ENCODE measurements at places on chromosomes 12 and 14. TPM values are rescaled to one million over a fixed set of nuclear protein-coding genes. Genes with fewer than 3 reads are reported as not detected.
A peak's percentile ranks its signal among the peaks of the same experiment; 100 is the strongest.

The B4GALNT3 gene
- total RNA-seq = 7.3 TPM

The ENDOU gene
- total RNA-seq = 0.34 TPM

The GLIPR1 gene
- total RNA-seq = 1.1 TPM

The SYNDIG1L gene
- not detected for total RNA-seq

The RFLNA gene
- 4.7 TPM for total RNA-seq

The LUM gene
- not detected for total RNA-seq

The DCAF4 gene
- 17.1 TPM for total RNA-seq

The CRY1 gene
- 12.0 TPM for total RNA-seq

The STAT6 gene
- 94.4 TPM for total RNA-seq

DNA sequence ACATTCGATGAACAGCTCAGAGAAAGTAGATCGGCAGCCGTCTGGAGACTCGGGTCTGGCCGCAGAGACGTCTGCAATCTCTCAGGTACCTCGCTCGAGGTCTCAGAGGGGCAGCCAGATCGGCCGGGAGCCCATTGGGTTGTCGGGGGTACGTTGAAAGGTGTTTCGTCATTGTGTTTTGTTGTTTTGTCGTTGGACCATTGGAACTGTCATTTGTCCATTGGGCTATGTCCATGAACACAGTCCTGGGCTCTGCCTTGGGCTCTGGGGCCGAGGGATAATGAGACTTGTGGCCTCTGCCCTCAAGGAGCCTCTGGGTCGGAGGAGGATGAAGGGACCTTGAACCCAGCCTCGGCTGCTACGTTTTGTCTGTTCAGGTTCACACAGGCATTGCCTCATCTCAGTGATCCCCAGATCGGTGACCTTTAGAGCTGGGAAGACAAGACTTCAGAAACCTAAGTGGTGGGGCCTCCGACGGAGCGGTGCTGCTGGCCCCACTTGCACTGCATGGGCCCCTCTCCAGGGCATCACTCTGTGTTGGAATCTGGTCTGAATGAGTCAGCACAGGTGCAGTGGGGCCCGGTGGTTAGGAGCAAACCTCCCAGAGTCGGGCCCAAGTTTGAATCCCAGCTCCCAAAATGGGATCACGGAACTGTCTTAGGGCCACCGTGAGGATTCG lies 23.6 kb upstream of the MLXIP start:
- DNase-seq = no peak

DNA sequence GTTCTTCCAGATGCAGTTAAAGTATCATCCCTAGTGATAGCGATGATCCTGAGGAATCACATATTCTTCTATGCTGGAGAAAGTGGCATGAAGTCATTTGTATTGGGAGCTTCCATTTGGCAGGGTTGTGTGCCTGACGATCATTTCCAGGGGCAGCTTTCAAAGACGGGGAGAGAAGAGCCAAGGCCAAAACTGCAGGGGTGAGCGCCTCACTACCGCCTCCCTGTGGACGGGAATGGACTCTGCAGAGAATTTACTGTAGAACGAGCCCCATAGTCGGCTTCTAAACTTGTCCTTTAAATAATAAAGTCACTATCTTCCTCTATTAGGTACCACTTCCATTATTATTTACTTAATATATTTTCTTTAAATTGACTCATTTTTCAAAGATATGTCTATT lies 555.9 kb upstream of the TMEM132C start:
- DNase-seq = no peak

GRCh38 chr12:75848961-75849360 lies 182.6 kb downstream of the PHLDA1 start:
- DNase-seq = no peak

- no peak for DNase-seq
These were observed 349.7 kb downstream of the NRXN3 start for GRCh38 chr14:78519863-78520262.

- DNase-seq = no peak
These were observed 39.4 kb downstream of the ZFHX2 start for GRCh38 chr14:23512156-23512555.

GRCh38 chr12:39627914-39628313 lies 8.3 kb upstream of the ABCD2 start:
- no peak for DNase-seq

DNA sequence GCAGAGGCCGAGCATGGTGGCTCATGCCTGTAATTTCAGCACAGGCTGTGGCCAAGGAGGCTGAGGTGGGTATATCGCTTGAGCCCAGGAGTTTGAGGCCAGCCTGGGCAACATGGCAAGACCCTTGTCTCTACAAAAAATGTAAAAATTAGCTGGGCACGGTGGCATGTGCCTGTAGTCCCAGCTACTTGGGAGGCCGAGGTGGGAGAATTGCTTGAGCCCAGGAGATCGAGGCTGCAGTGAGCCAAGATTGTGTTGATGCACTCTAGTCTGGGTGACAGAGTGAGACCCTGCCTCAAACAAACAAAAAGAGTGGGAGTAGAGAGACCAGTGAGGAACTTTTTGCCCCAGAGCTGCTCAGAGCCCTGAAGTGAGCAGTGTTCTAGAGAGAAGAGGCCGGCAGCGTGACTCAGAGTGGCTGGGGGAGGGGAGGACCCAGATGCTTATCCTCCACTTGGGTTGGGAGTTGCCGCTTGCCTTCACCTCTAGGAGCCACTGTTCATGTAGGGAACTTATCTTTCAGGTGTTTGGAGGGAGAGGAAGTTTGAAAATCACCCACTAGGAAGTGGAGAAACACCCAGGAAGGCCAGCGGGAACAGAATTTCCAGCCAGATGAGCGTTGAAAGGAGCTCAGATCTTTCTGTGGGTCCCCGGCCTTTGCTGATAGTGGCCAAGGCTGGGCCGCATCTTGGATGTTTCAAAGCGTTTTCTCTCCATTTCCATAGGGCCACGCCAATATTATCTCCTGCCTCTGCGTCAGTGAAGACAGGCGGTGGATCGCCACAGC lies 15.3 kb downstream of the CFAP251 start:
- peak; percentile 52 for DNase-seq

GRCh38 chr12:50232771-50233209 lies 50.5 kb downstream of the LIMA1 start:
- no peak for DNase-seq

GRCh38 chr14:36807727-36808126 lies 146.1 kb downstream of the PAX9 start:
- no peak for DNase-seq

GRCh38 chr14:77024171-77024691 lies 4.3 kb downstream of the IRF2BPL start:
- DNase-seq = no peak

DNA sequence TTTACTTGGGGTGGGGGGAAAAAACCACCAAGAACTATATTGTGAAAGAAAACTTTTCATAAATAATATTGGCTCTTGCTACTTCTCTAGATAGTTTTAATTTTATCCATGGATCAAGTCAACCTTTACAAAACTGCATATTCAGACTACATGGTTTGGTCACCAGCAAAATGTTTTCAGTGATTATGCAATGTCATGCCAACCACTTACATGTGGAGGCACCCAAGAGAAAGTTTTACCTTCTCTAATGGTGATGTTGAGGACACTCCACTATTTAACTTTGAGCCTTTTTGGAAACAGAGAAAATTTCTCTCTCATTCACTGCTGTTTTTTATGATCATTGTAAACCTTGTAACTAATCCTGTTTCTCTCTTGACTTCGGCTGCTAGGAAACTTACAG lies 21.6 kb downstream of the PLCZ1 start:
- no peak for DNase-seq

DNA sequence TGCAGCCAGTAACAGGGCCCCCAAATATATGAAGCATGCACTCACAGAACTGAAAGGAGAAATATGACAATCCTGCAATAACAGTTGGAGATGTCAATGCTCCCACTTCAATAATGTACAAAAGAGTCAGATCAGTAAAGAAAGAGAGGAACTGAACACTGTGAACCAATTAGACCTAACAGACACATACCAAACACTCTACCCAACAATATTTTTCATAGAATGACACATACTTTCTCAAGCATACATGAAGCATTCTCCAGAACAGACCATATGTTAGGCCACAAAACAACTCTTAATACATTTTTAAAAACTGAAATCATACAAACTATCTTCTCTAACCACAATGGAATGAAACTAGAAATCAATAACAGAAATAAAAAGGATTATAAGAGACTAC lies 80.2 kb downstream of the ELK3 start:
- DNase-seq = no peak

DNA sequence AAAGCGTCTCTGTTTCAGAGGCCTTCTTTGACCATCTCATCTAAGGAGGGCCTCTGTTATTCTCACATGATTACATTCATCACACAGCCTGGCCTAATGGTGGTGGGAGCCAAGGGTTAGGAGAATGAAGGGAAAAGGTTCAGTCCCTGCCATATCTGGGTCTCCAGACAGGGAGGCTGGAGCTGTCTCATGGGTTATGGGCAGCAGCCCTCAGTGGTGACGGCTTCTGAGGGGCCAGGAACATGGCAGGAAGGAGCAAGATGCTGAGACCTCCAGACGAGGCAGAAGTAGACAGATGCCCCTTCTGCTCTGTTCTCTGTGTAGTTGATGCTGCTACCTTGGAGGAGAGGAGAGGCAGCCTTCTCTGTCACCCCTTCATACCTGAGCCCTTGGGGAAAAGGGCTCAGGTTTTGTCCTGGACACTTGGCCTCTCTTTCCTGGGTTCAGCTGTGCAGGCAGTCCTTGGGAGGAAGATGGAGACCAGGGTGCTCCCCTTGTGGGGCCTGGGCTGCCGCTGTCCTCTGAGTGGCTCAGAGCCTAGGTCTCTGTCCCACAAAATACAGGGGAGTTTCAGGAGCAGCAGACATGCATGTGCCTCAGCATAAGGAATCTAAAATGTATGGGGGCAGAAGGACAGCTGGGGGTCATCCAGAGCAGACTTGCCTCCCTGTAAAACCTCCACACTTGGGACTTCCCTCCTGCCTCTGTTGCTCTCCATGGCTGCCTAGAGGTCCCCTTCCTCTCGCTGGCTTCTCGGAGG lies 3.6 kb downstream of the IFI27L2 start:
- DNase-seq = no peak

DNA sequence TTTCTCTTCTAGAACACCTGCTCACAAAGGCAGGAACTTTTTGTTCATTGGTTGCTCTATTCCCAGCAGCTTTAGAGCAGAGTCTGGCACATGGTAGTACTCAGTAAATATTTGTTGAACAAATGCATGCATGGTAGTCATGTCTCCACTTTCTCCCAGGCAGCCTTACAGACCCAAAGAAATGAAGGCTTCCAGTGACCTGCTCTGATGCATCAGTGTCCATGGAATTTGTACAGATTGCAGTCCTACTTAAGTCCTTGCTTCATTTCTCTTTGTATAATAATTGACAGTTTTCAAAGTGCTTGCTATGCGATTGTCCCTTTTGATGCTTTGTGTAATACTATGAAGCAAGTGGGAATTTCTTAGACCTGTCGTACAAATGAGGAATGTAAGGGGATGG lies 119.6 kb downstream of the DERA start:
- no peak for DNase-seq

GRCh38 chr12:75635606-75636444 lies 124.4 kb upstream of the KRR1 start:
- peak; percentile 32 for DNase-seq

DNA sequence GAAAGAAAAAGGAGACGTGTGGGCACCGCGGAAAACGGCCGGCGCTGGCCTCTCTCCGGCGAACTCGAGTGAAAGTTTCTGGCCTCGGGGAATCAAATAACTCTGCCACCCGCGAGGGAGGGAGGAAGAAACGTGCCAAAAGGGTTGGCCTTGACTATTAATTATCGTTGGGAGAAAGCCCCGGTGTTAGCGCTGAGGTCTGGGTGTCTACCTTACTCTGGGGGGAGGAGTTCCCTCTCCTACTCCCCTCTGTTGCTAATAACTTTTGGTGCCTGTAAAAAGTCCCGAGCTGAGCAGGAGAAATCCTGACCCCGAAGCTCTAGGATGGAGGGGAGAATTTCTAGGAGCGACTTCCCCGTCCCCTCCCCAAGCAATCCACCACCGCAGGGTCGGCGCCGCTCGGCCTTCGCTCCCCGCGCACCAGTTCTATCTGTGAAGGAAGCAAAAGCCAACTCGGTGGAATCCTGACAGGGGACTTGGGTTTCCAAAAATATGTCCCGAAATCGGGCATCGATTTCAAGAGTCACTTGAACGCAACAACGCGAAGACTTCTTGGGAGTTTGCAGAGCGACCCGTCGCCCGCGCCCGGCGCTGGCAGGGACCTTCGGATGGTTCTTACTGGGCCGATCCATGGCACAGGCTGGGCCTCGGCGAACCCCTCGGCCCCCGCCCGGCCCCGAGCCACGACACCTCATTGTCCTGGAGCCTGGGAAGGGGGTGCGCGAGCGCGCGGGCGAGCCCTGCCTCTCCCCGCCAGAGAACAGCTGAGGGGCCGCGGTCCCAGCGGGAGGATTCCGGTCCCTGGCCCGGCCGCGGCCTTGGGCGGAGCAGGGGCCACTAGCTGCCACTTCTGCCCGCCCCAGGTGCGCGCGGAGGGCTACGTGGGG lies 1.7 kb downstream of the OTX2 start:
- DNase-seq = no peak

DNA sequence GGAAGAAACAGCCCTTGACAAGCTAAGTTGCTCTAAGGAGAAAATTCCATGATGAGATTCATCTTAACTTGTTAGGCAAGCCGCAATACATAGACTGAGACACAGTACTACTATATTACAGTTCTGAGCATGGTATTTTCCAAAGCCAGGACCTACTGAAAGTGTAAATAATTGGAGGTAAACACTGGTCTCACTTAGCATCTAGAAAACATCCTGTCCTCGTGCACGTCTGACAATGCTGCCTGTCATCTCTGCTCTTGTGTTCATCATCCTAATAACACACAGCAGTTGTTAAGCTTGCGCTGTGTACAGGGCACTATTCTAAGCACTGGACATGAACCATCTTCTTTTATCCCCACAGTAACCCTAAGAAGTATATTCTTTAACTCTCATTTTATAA lies 64.2 kb downstream of the GNG2 start:
- DNase-seq = no peak

DNA sequence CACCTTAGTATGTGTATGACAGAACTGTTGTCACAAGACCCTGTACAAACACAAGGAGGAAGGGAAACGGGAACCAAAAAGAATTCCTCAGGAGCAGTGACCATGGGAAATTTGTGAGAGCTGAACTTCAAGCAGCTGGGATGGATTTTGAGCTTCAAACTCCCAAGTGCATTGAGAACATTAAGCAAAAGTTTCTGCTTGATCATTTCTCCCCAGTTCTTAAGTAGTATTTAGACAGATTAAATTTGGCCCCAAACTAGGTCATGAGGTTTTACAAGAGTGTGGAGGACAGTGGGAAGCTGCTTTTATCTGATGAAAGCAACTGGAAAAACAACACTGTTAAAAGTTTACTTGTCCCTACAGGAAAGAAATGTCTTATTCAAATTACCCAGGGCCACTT lies 206.0 kb upstream of the DCN start:
- no peak for DNase-seq
